Erythroblast (primary cell): ENCODE measurements at places on chromosomes 7 and 10.

- no peak for DNase-seq
These were observed 19.8 kb upstream of the AKR1B1 start for GRCh38 chr7:134478707-134479106.

GRCh38 chr7:67896721-67897120, 900.1 kb downstream of the TYW1 start:
- no peak for DNase-seq

GRCh38 chr7:130135208-130136205, 65.2 kb downstream of the KLHDC10 start:
- DNase-seq, result peak; percentile 44

- no peak for DNase-seq
These were observed 79.6 kb downstream of the TNS3 start for GRCh38 chr7:47502240-47502877.

DNA sequence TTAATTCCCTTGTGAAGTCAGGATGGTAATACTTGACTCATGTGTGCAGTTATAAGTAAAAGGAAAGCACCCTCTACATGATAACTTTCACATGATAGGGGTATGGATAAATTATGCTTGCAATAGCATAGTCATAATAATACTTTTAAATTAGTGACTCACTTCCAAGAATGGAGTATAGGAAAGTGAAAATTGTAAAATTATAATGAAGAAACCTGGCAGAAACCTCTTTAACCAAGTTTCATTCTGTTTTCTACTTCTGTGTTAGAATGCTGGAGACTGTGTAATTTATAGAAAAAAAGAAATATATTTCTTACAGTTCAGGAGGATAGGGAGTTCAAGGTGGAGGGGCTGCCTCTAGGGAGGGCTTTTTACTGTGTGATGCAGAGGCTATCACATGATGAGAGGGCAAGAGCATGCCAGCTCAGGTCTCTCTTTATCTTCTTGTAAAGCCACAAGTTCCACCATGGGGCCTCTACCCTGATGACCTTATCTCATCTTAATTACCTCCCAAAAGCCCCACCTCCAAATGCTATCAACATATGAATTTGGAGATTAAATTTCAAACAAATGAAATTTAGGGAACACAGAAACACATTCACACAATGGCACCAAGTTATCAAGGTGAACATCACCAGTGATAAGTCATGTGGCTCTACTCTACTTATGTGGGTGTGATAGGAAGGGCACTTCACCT, 43.2 kb downstream of the HDAC9 start:
- DNase-seq, result peak; percentile 51

DNA sequence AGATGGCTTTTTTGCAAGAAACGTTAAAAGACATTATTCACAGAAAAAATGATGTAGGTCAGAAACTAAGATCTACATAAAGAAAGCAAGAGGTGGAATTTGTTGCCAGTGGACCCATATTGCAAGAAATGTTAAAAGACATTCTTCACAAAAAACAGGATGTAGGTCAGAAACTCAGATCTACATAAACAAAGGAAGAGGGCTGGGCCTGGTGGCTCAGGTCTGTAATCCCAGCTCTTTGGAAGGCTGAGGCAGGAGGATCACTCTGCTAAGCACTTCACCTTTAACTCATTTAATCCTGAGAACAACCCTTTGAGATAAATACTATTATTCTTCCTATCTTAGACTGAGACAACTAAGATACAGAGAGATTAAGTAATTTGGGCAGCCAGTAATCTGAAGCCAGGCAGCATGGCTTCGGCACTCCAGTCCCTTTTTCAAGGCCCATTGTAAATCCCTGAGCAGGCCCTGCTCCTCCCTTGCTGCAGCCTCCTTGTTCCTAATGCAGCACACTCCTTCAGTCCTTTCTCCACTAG, 11.6 kb downstream of the ZFAND4 start:
- DNase-seq, result no peak

- no peak for DNase-seq
These were observed 312.6 kb upstream of the BMPER start for GRCh38 chr7:33592718-33593117.

DNA sequence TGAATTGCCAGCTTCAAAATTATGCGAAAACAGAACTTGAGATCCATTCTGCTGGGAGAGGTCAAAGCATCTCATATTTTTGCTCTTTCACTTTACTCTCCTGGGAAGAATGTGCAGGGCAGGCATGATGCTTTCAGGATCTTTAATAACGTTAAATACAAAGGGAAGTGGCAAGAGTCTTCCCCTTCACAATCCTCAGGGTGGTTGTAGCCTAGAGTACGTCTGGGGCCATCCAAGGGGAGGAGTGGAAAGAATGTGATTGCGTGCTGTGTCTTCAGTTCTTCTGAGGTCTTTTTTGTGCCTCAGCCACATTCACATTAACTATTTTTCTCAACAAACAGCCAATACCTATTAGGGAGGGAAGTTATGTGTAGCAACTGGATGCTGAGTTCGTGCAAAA, 207.3 kb downstream of the HGF start:
- no peak for DNase-seq

DNA sequence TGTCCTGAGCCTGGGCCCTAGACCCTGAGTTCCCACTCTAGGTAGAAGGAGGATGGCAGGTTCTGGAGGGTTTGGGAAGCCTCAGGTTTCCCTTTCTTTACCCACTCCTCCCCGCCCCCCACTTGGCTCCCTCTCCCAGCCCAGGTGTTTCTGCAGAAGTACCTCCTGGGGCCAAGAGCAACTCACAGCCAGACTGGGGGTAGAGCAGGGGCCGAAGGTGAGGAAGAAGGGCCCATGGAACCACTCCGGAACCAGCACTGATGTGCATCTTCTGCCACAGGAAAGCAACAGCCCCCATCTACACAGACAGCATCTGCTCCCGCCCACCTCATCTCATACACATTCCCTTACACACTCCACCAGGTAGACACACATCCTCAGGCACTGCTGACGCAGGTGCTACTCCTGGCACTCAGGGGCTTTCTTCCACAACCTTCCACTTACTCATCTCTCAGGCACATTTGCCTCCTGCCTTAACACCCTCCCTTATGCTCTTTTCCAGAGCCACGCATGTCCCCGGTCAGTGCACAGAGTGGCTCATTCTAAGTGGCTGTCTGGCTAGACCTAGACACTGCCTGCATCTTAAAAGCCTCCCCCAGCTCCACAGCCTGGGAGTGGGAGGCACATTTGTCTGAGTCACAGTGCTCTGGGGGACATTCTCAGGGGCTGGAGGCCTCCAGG, 1.8 kb downstream of the EPHB6 start:
- DNase-seq, result no peak

- DNase-seq, result no peak
These were observed 214.6 kb upstream of the TPK1 start for GRCh38 chr7:145050415-145050814.

GRCh38 chr7:27685209-27685608, 22.5 kb upstream of the HIBADH start:
- DNase-seq, result no peak

GRCh38 chr10:100858261-100858660, 54.5 kb upstream of the SLF2 start:
- peak; percentile 44 for DNase-seq

DNA sequence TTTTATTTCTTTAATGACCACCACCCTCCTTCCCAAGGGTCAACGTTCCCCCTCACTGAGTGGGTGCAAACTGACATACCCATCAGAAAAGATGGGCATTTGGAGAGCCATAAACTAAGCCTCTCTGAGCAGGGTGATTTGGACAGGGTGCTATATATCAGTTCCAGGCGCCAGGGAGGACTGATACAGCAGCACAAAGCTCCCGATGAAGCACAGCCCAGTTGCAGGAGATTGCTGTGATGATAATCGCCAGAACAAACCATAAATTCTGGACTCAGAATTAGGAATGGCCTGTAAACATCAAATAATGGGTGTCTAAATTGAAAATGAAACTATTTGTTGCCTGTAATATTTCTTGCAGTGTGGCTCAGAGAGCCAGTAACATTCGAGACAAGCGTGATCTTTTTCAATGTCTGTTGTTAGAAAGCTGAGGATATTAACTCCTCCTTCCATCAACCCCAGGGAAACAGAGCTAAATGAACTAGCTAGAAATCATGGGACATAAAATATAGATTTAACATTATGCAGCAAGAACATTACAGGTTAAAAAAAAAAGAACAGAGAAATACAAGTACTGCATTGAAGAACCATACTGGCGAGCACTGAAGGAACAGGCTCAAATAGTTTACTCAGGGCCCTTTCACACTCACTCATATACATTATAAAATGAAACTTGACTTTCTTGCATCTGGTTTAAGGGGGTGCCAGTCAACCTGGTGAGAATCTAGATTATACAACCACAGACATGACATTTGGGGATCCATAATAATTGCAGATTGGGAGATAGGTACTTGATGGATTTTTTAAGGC, 137.5 kb upstream of the LRRTM3 start:
- DNase-seq, result no peak

GRCh38 chr7:157263156-157263555, 73.6 kb upstream of the DNAJB6 start:
- DNase-seq, result no peak

DNA sequence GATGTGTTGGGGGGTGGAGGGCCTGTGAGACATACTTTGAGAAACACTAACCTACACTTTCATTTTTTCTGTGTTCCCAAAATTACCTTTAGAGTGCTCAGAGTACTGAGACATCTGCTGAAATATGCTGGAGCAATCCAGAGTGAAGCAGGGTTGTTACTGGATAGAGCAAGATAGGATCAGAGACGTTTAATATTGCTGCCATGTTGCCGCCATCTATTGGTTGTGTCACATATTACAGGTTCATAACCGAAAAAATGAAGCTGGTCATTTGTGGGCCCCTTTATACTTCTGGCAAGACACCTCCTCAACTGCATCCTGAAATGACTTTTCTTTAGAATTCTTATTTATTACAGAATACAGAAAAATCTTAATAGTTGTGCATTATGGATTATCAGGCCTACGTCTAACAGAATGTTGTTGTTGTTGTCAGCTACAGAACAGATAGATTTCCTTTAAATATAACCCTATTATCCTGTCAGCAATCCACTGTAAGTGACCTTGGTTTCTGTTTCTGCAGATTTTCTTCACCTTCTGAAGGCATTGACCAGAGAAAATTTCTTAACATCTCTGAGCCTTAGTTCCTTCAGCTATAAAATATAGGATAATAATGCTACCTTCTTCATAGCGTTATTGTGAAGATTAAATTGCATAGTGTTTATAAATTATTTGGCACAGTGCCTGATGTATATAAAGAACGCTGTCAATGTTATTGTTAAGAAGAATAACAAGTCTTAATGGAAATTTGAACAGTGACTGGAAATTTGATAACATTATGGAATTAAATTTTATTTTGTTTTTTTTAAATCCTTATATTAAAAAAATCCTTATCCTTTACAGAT, 16.2 kb upstream of the DLD start:
- peak; percentile 90 for DNase-seq

DNA sequence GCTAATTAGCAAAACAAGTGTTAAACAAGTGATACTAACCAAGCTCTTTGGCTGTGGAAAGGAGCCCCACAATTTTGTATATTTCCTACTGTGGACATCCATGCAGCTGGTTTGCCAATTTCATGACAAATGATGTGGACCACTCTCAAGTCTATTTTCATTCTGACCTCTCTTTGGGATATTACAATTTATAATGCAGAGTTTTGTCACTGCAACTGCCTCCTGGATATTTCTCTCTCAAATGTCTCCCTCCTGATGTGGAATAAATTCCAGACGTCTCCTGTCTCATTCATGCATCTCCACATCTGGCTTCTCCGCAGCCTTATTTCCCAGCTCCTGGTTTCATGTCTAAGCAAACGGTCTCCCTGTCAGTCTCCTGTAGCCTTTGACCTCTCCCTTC, 80.6 kb upstream of the RHEB start:
- no peak for DNase-seq

- DNase-seq, result no peak
These were observed 4.5 kb downstream of the TSPAN14 start for GRCh38 chr10:80458638-80459037.

- DNase-seq, result no peak
These were observed 795.5 kb downstream of the TNS3 start for GRCh38 chr7:46786221-46786954.

DNA sequence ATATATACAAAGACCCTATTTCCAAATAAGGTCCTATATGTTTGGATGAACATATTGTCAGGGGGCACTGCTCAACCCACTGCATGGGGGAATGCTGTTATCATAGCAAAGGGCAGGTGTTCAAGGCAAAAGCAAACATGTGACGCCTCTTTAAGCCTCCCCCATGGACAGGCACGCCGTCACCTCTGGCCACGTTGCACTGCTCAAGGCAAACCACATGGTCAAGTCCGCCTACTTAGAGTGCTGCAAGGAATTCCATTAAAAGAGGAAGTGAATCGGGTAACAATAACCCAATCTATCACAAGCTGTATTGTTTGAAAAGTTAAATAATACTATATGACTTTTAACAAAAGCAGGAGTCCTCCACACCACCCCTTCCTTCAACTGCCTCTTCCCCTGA, 8.8 kb upstream of the CALD1 start:
- DNase-seq, result no peak

DNA sequence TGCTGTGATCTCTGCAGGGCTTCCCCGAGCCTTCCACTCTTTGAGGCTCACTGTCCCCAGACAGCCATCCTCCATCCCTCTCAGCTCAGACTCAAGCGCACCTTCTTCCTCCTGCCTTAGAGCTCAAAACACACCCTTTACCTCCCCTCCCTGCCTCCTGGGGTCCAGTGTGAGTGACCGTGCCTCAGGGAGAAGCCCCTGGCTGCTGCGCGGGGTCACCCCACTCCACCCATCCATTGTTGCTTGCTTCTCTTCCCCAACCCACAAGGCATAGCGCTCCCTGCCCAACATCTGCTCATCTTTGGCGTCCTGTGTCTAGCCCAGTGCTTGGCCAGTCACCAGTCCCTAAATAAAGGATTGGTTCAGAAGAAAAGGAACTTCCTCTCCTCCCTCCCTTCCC, 170.3 kb downstream of the TCERG1L start:
- no peak for DNase-seq

DNA sequence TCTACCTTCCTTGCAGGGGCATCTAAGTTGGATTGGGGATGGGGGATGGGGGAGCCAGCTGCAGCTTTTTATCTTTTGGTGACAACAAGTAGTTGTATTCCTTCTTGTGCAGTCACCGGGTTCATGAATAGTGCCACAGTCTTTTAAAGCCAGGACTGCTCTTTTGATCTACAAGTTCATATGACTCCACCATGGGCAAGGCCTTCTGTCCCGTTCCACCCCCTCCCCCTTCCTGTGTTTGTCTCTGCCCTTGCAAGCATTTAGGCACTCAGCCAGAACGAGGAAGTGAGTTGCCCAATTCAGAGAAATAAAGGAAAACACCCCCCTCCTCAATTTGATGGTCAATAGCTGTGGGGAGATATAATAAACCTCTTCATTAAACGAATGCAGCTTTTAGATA, 44.8 kb upstream of the EGR2 start:
- no peak for DNase-seq

DNA sequence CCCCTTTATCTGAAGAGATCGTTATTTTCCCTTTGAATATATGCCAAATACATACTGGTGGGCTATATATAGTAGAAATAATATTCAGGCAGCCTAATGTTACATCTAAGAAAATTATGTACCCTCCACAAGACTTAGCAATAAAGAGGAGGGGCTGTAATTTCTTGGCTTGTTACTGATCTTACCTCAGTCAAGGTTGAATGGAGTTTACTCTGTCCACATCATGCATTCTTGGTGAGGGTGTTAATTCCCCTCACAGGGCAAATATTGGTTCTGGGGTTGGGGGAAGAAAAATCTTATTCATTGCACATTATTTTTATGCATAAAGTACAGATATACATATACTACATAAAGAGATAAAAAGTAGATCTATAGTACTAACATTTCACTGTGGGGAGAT, 145.8 kb upstream of the ANK3 start:
- DNase-seq, result no peak
